MCF 10A (cell line): ENCODE measurements at places on chromosomes 3 and 15. TPM values are rescaled to one million over a fixed set of nuclear protein-coding genes. Genes with fewer than 3 reads are reported as not detected.

ADGRG7 gene
- not detected in 2 replicates for total RNA-seq

SLC33A1 gene
- total RNA-seq: 65.6 and 91.7 TPM in 2 replicates

U2SURP gene
- 131 and 146 TPM in 2 replicates for total RNA-seq

HESX1 gene
- total RNA-seq: 0.66 and 1.3 TPM in 2 replicates

LXN gene
- 3.4 and 4.4 TPM in 2 replicates for total RNA-seq

VGLL4 gene
- 31.3 and 31.7 TPM in 2 replicates for total RNA-seq

AHSG gene
- not detected in 2 replicates for total RNA-seq

EHHADH gene
- 3.2 and 4.0 TPM in 2 replicates for total RNA-seq

STAC gene
- total RNA-seq: 1.1 and 1.2 TPM in 2 replicates

CSPG5 gene
- total RNA-seq: 0.44 and 0.71 TPM in 2 replicates

C3orf49 gene
- not detected in 2 replicates for total RNA-seq

C2CD4B gene
- not detected in 2 replicates for total RNA-seq

APOD gene
- 0.83 and 1.9 TPM in 2 replicates for total RNA-seq

IL20RB gene
- total RNA-seq: 158 and 163 TPM in 2 replicates

C3orf52 gene
- total RNA-seq: 10.4 and 16.1 TPM in 2 replicates

NR2F2 gene
- total RNA-seq: 9.6 and 10.9 TPM in 2 replicates

CMTM8 gene
- 3.2 and 3.8 TPM in 2 replicates for total RNA-seq

GOLGA6D gene
- not detected in 2 replicates for total RNA-seq

ACAA1 gene
- 36.6 and 46.7 TPM in 2 replicates for total RNA-seq

FILIP1L gene
- total RNA-seq: 1.3 and 2.4 TPM in 2 replicates

NANOGP8 gene
- 0.75 TPM in 1 of 2 replicates, not detected in the other for total RNA-seq

SKIL gene
- 31.9 and 34.7 TPM in 2 replicates for total RNA-seq

SLC49A4 gene
- 10.4 and 11.4 TPM in 2 replicates for total RNA-seq

GOLGA8Q gene
- 2.0 TPM in 1 of 2 replicates, not detected in the other for total RNA-seq

SYNM gene
- total RNA-seq: 0.12 TPM in 2 replicates
